Hepatic stellate cell (primary cell): ENCODE measurements at places on chromosomes 1 and 21.

- no peak for DNase-seq
Measured at GRCh38 chr1:14065486-14065885, 365.5 kb downstream of the PRDM2 start.

DNA sequence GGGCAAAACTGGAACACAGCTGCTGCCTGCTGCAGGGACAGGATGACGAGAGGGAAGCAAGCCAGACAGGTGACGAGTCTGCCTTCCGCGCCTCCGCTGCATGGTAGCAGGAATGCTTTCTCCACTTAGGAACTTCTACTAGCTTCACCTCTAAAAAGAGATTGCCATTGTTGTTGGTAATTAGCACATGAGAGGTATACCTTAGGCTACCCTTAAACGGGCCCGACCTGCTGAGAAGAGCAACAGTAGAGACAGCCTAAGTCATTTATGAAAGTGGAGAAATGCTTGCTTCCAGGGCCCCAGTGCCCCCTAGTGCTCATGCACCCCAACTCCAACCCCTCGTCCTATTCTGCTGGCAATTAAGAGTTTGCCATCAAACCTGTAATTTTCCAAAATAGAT, 96.9 kb upstream of the AKT3 start:
- DNase-seq, result no peak

DNA sequence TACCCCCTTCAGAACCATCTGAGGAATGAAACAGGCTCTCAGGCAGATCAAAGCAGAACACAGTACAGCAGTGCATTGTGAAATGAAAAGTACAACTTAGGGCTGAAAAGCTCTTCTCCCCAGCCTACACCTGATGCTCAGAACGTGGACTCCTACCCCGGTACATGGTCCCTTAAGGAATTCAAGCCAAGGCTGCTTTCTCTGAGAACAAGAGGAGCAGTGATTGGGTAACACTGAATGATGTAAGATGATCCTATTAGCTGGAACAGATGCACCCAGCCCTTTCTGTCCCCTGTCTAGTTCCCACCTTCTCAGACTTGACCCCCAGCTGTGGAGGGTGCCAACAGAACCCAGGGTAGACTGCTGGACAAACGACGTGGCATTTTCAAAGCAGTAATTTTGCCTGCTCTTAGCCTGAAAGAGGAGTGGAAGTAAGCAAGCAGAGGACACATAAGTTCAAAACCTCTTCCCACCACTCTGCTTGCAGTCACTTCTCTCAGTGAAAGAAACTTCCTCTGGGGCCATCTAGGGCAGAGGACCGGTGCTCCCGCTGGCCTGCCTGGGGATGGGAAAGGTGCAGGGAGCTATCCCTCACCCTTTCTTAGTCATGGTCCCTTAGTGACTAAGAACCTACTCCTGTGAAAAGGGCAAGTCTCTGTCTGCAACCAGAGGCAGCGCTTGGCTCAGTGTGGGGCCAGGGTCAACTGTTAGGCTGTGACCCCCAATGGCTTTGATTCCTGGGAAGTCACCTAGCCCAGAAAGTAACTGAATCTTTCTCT, 72.7 kb downstream of the TRABD2B start:
- no peak for DNase-seq

GRCh38 chr21:32807717-32808380, 36.3 kb upstream of the PAXBP1 start:
- no peak for DNase-seq

- DNase-seq, result no peak
Measured at GRCh38 chr1:100883963-100884362, 10.7 kb downstream of the EXTL2 start.

DNA sequence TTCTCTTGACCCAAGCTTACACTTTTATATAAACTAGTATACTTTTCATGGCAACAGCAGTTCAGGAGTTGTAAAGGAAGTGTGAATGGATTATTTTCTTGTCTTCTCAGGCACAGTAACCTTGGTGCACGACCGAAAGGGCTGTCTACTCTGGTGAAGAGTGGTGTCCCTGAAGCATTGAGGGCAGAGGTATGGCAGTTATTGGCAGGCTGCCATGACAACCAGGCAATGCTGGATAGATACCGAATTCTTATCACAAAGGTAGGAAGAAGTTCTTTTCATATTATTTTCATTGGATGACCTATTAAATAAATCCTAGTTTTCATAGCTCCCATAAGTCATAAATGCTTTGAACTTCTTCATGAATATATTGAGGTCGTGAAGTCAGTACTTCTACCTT, 53.9 kb upstream of the GPR52 start:
- no peak for DNase-seq
